ENCODE measurements at places on chromosomes 7 and 10.

GRCh38 chr10:89171996-89172395, 35.1 kb downstream of the CH25H start:
- DNase-seq = no peak

DNA sequence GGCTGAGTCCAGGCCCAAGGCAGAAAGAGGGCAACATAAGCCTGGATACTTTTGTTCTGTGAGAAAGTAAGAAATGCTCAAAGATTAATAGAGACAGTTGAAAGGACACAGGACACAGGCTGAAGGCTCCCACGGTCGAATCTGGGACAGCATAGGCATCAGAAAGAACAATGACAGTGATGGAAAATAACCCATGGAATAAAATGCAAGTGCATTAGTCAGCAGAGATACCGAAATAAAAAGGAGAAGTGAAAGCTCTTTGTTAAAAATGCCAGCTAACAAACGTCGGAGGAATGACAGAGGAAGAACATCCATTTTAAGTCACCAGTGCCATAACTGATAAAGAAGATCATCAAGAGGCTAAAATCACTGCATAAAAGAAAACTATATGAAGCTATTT, 19.6 kb upstream of the AGAP5 start:
- DNase-seq = no peak

DNA sequence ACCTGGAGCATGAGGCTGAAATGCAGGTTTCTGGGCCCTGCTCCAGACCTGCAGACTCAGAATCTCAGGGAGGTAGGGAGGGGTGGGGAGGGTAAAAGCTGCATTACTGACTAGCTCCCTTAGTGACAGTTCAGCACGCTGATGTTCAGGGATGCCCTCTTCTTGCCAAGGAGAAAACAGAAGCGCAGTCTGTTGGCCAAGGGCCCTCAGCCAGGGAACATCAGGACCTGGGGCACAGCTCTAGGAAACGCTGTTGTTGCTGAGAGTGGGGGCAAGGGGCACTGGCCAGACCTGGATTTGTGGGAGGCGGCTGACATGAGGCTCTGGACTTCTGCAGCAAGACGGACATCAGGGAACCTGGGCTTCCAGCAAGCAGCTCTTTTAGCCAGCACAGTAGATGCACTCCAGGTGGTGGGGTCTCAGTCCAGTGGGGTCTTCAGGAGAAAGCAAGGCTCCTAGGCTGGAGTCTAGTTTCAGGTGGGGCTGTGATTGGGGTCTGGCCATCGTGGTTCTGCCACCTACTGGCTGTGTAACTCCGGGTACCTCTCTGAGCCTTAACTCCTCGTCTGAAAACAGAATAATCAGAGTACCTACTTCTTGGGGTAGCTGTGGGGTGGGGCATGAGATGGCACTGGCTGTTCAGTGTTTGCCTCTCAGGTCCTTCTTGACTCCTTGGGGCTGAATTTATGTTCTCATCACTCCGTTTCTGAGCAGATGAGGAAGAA, 72.9 kb upstream of the PRLHR start:
- no peak for DNase-seq

GRCh38 chr7:77245015-77245755, 45.6 kb upstream of the FGL2 start:
- no peak for DNase-seq

DNA sequence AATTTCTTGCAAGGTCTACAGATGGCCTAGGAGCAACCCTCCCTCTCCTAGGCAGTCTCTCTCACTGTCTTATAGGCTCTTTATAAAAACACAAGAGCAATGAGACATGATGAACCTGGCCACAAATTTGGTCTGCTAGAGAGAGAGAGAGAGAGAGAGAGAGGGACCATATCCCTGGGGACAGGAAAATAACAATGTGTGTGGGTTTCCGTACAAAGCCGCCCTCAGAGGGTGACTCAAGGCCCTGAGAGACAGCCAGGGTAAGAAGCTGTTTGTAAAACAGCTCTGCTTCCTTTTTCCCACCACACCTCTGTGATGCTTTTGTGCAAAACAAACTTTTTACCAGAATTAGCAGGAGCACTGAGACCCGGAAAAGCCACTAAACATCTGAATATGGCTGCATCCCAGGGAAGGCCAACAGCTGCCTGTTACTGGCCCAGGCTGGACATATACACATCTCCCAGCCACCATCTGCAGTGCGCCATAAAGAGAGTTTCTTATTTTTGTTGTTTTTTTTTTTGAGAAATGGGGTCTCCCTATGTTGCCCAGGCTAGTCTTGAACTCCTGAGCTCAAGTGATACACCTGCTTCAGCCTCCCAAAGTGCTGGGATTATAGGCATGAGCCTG, 18.4 kb downstream of the GIMAP5 start:
- peak; percentile 60 for DNase-seq

GRCh38 chr10:98465866-98466265, 19.1 kb upstream of the HPS1 start:
- DNase-seq = no peak

DNA sequence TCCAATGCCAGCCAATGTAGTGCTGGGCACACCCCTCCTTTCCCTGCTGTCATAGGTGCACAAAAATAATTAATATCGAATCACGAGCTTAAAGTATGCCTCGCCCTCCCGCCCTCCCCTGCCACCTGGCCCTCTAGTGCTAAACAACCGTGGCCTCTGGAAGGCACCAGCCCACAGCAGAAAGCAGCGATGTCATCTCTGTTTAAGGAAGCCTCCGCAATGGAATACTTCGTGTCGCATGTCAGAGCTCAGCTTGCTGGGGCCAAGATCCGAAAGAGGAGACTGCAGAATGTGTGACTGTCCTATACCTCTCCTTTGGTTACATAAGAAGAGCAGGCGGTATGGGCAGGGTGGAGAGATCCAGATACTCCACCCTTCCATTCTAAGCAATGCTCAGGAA, 71.5 kb downstream of the RHOBTB1 start:
- DNase-seq = no peak

DNA sequence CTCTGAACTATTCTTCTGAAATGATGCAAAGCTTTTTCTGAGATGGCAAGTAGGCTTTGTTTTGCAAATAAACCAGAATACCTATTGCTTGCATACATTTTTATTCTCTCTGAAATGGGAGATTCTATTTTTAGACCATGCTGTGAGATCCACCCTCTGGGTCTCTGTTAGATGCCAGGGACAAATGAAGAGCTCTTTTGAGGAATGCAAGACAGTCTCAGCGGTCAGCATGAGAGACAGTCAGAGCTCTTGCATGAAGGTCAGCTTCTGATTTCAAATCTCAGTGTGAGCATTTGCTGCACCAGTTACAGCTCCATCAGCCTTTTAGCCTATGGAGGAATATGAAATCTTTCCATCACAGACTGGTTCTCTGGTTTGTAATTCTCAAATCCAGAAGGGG, 429.9 kb upstream of the KLF6 start:
- DNase-seq = no peak

DNA sequence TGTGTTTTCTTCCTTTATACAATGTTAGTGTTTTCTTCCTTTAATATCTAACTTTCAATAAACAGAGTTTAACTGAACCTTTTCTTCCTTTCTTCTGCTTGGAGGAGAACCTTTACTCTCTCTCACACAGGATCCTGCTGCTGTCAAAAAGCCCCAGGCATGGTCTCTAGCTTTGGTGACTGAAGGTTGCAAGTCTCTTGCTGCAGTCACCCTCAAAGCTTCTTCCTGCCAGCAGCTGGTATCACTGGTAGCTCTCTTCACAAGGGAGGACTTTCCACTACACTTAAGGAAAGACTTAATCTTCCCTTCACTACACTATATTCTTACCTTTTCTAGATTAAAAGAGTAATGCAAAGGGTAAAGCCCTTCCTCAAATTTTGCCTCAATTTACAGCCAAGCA, 153.4 kb downstream of the SGMS1 start:
- no peak for DNase-seq

DNA sequence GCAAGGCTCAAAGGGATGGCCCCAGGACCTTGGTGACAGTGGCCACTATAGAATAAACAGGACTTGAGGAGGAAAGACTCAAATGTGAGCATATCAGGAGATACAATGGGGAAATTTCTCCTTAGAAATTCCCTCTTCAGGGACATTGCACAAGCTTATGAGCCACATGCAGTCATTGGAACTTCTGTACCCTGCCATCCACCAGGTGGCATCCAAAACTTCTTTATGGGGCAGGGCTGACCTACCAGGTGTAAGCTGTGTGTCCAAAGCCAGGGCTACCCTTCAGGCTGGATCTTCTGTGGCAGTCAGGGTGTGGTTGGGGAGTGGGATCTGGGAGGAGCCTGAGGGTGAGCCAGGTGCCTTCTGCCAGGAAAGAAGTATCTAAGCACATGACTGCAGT, 36.6 kb upstream of the LRRC18 start:
- no peak for DNase-seq

GRCh38 chr10:69220041-69220451, at the start of gene HKDC1:
TSS of gene HKDC1 (plus strand) at chr10:69220332. CDS start at chr10:69220436, 104 bp downstream.
- DNase-seq = no peak

DNA sequence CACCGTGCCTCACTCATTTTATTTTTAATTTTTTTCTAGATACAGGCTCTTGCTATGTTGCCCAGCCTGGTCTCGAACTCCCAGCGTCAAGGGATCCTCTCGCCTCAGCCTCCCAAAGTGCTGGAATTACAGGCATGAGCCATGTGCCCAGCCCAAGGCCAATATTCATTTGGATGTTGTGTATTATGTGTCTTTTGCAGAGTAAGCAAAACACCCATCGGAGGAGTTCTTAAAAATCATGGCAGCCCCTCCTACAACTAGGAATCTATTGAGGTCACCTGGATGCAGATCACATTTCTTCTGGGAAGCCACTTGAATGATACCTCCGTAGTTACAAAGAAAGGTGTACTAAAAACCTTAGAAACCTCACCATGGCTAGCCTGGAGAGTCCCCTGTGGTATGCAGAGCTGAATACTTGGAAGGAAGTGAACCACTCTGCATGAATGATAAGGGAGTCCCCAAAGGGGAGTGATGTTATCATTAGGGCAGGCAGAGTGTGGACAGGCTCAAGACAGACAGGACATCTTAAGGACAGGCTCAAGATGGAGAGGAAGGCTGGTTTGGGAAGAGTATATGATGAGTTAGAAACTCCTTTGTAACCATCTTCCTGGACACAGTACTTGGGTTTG, 185.7 kb downstream of the TAX1BP1 start:
- no peak for DNase-seq

- DNase-seq = no peak
These were observed 65.8 kb downstream of the ATXN7L1 start for GRCh38 chr7:105810556-105810955.

DNA sequence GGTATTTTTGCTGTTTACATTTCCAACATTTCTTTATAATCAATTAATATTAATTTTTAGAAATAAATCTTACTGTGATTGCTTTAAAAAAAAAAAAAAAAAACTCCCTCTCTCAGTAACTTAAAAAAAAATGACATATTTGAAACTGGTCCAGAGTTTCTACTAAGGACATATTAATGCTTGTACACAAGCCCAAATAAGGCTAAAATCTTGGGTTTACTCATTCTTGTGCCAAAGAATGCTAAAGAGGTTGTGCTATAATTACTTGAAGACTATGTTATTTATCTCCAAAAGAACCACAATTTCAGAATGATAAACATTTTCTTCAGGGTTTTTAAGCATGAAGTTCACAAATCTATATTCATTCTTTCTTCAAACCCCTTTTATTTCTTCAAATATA, 39.4 kb upstream of the PHF14 start:
- DNase-seq = no peak

GRCh38 chr10:1406132-1406966, 331.0 kb downstream of the ADARB2 start:
- no peak for DNase-seq

- peak; percentile 30 for DNase-seq
These were observed 53.6 kb upstream of the TMEM72 start for GRCh38 chr10:44857363-44858016.

Measured in stimulated activated CD8-positive, alpha-beta memory T cell treated with anti-CD3 and anti-CD28 coated beads, Interleukin-12 subunit alpha, Interleukin-12 subunit beta, amount 100 ng/mL, for 1 hour (primary cell).